ENCODE measurements at places on chromosomes 11 and 22.

DNA sequence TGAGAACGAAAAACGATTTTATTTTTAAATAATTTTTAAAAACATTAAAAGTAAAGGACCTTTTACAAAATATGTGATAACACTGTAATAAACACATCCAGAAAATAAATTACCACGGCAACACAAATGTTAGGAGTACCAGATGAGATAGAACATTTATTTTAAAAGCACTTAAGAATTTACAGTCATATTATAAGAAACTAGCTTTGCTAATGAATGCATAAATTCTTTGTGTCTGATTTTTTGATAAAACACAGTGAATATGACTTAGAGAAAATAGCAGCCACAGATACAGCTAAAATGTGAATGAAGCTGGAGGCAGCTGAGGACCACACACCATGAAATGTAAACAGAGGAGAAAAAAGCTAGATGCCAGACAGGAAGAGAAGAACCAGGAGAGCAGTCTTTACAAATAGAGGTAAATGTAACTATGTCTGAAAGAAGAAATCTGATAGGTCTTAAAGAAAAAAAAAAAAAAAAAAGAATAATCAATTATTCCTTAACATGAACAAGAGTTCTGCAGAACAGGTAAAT lies 14.6 kb downstream of the CCDC34 start:
- no peak for ATAC-seq

GRCh38 chr22:22194931-22195264 lies 49.7 kb upstream of the VPREB1 start:
- ATAC-seq: no peak

GRCh38 chr11:131907371-131907770 lies 537.0 kb downstream of the NTM start:
- ATAC-seq: no peak

- ATAC-seq: peak; percentile 84
These were observed 1.9 kb upstream of the CARD16 start for GRCh38 chr11:105046898-105047579.

DNA sequence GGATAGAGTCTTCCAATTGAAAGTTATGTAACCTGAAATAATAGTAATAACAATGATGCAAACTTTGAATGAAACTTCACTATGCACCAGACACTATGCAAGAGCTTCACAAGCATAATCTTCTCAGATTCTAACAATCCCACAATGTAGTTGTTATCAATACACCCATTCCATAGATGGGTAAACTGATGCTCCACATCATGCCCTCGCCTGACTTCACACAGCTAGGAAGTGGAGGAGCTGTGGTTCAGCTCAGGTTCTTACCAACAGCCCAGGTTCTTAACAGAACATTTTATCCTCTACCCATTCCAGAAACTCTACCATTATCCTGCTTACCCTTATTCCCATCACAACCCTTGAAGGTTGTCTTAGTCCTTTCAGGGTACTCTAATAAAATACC lies 50.4 kb upstream of the HMGXB4 start:
- ATAC-seq: no peak

DNA sequence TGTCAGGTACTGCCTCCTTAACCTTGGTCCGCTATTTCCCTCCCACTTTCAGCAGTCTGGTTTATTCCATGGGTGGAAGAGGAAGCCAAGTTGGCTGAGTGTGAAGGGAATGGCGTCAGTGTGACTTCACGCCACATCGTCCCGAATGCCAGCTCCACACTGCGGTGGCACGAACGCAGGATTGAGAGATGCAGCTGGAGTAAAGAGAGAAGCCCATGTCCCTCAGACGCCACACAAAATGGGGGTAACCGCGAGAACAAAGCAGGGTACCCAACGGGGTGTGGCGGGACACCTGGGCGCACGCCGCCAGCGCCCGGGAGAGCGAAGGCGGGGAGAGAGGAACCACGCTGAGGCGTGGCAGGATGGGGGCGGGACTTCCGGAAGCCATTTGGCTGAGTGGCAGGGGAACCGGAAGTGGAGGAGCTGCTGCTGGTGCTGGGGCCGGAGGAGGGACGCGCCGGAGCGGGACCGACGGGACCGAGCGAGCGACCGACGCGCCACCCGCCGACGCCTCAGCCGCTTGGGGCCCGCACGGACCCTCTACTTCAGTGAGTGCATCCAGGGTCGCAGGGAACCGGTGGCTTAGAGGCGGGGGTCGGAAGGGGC lies at the start of gene PAFAH1B2:
Gene PAFAH1B2 (plus strand): TSS at position 417 of the 606 bp plus-strand sequence. CDS start 8,161 bp downstream, outside the sequence.
- ATAC-seq: peak; percentile 99

DNA sequence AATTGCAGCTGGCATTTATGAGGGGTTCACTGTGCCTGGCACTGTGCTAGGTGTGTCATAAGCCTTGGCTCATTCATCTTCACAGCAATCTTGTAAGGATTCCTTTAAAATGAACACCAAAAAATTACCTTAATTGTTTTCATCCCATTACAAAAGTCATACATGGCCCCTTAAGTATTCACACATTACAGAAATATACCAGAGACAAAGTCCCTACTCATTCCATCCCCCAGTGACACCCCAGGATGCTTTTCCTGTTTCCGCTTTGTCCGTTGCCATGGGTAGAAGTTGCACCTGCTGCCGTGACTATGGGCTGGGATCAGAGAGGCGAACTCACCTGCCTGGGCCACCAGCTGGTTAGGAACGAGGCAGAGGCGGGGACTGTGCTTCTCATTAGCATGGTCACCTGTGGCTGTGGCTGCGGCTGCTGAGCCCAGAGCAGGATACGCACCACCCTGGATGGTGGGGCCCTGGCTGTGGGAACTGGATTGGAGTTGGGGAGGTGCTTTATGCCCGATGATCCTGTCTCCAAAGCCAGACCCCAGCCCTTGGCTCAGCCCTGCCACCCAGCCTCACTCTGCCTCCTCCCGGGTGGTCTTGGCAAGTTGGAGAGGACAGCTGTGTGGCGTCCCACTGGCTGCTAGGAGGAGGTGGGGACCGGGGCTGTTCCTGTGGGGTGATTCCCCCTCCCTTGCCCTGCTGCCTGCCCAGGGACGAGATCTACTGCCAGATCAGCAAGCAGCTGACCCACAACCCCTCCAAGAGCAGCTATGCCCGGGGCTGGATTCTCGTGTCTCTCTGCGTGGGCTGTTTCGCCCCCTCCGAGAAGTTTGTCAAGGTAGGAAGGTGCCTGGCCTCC lies 60.8 kb downstream of the MYO7A start:
- ATAC-seq: no peak

Measured in gastroesophageal sphincter (tissue), 4 donors.